ENCODE measurements at places on chromosomes 7 and 10.

DNA sequence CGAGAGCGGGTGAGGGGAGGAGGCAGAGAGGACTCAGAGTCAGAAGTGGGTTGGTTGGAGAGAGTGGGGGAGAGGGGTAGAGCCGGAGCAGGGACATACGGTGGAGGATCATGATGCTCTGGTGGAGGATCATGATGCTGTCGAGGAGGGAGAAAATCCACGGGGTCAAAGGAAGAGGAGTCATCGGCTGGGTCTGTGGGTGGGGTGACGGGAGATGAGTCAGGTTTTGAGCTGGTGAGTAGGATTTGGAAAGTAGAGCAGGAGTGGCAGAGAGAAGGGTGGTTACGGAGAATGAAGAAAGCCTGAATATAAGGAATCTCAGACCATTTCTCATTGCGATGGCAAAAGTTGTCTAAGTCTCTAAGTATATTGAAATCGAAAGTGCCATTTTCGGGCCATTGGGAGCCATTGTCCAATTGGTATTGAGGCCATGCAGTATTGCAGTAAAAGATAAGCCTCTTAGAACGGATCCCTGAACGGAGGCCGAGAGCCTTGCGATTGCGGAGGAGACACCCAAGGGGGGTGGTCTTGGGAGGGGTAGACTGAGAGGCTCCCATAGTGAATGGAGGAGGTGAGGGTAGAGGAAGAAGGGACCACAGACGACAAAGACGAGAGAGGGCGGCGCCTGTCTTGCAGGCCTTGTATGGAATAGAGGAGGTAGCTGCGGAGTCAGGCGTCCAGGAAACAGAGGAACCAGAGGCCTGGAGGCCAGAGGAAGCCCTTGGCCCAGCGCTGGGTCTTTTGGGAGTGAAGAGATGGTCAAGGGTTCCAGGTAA lies 23.8 kb downstream of the SCIN start:
- DNase-seq, result no peak

DNA sequence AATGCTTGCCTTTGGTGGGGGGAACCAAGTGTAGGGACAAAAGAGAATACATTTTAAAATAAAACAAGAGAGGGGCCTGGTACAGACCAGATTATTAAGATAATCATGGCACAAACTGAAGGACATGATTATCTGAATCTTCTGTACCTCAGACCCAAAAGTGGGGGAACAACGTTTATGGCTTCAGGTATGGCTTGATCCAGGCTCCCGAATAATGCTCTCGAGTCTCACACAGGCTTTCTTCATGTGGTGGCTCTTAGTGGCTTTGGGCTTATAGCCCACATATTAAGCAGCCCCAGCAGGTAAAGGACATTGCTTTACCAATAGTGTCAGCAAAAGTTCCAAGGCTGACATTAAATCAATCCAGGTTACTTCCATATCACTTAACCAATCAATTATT lies 106.8 kb upstream of the FOXK1 start:
- no peak for DNase-seq

GRCh38 chr7:140769852-140770251 lies 73.3 kb downstream of the NDUFB2 start:
- DNase-seq, result no peak

DNA sequence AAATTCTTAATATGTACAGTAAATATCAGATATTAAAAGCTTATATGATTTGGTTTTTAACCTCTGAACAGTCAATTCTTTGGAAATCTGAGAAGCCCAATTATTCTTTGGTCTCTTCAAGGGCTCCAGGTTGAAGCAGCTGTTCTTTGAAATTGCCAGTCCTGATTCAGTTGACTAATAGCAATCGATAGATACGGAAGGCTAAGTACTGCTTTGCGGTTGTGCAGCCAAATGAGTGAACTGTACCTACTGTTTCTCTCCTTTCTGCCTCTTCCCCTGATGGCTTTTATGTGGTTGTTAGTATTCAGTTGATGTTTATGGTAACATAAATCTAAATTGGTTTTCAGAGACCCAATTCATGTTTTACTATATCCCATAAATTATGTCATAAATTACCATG lies 103.1 kb upstream of the RPA3 start:
- DNase-seq, result no peak

- DNase-seq, result no peak
These were observed 26.8 kb upstream of the KDM7A start for GRCh38 chr7:140203556-140203955.

- no peak for DNase-seq
These were observed 328.4 kb upstream of the GNAI1 start for GRCh38 chr7:79806161-79806734.

- no peak for DNase-seq
These were observed 56.0 kb downstream of the ZNF777 start for GRCh38 chr7:149404825-149405224.

- no peak for DNase-seq
These were observed 48.7 kb downstream of the RCC1L start for GRCh38 chr7:75024922-75025321.

GRCh38 chr7:116236020-116236630 lies 25.8 kb downstream of the TES start:
- DNase-seq, result no peak

- no peak for DNase-seq
These were observed 167.8 kb downstream of the CDCA7L start for GRCh38 chr7:21777921-21778320.

GRCh38 chr7:71695186-71695585 lies 563.2 kb downstream of the GALNT17 start:
- no peak for DNase-seq

DNA sequence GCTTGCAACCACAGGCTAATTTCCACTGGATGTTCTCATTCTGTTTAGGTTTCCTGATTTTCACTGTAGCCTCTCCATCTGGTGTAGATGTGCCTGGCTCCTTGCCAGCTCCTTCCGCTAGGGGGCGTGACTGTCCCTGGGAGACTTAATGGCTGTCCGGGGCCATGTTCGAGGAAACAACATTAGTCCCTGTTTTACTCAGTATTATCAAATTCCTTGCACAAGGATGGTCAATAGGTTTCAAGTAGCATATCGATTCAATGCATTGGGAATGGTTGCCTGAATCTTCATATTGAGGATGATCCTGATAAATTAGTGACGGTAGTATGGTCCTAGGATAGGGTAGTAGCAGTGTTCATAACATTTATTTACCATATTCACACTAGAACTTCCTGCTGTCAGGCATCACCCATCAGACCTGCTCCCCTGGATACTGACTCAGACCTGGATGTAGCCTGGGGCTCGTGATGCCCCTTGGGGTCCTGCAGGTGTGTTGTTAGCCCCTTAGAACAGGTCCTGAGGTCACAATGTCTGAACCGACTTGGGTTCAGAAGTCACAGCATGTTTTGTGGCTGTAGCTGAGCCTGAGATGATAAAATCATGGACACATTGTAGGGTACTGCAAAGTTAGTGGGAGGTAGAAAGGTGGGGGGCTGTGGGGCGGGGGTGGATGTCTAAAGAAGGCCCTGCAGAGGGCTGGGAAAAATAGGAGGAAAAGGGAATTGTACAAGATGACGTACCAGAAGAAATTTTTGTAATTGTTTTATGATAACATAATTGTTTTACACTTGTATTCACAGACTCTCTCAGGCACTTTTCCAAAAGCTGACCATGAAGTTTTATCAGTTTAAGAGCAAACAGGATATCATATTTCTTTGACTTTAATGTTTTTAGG lies 8.9 kb upstream of the EXOC6 start:
- peak; percentile 80 for DNase-seq

- DNase-seq, result peak; percentile 4
These were observed 6.2 kb downstream of the PAOX start for GRCh38 chr10:133385214-133385613.

DNA sequence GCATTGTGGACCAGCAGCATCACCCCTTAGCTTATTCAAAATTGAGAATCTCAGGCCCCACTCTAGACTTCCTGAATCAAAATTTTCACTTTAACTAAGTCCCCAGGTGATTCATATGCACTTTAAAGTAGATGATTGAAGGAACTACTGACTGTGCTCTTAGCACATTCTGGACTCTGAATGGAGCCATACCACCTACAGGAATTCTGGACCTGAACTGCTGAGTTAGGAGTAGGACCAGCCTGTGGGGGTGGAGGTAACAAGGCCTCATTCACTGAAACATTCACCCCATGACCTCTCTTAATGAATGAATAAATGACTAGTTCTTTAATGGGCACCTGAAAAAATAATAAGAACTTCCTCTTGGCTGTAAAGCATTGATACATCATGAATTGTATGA lies 7.3 kb downstream of the PDK4 start:
- no peak for DNase-seq

DNA sequence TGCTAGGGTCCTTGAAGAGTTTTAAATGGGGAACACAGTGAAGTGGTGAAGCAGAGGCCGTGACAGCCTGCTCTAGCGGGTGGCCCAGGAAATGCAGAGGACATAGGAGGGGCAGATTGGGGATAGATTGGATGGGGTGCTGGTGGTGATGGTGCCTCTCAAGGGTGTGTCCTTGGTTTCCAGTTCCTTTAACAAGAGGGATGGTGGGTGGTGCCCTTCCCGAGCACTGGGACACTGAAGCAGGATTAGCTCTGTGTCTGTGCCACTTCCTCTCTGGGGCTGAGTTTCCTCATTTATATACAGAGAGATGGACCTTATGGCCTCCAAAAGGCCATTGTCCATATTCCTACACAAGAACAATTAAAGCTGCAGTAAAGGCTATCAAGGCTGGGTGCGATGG lies 285.5 kb downstream of the TCF7L2 start:
- no peak for DNase-seq

DNA sequence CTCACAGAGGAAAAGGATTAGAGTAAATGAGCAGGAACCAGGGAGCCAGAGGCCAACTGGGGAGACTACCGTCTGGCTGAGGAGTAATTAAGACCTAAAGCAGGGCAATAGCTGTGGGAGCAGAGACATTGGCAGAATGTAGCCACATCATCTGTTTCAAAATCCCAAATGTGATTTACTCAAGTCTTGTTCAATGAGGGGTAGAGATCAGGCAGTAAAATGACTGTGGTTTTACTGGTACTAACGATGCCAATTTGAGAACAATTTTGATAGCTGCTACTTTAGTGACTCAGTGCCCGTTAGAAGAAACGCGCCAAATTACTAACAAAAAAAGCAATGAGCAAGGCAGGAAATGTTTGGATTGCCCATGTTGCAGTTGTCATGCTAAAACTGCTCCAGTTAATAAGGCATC lies 12.7 kb upstream of the MIOS start:
- DNase-seq, result no peak

DNA sequence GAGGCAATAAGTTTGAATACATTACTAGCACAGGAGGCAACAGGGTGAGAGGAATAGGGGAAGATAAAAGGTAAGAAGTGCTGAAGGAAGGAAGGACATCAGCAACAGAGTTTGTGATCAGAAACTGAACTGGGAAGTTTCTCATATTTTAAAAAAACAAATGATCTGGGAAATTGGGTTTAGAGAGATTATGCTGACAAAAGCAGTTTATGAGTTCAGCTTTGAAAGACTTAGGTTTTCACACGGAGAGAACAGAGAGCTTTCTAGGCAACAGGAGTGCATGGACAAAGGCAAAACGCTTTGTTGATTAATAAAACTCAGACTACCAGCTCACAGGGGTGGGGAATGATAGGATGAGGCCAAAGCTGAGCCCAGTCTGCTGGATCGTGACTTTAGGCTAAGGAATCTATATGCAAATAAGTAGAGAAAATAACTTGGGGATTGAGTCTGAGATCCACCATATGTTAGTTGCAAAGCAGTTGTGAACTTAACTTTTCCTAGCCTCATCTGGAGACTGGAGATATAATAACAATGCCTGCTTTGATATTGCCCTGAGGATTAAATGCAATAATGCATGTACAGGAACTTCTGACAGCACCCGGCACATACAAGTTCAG lies 4.2 kb downstream of the OSBPL3 start:
- DNase-seq, result no peak

DNA sequence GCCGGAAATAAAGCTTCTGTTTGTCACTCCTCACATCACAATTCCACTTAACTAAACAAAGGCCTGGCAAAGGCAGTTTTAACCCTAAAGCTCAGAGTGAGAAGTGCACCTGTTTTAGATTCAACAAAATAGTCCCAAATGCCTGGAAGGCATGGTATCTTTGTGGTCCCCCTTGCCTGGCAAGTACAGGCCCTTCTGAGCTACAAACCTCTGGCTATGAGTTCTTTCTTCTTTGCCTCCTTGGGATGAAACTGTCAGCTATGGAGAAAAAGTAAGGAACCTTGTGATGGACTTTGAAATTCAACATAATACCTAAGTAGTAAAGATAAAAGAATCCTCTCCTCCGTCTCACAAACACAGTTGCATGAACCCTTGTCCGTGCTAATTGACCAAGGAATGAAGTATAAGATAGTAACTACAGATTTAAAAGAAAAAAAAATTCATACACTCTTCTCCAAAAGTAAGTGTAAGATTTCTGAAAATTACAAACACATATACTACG lies 244.5 kb upstream of the ETV1 start:
- DNase-seq, result no peak

Measured in mucosa of descending colon (tissue), 3 donors.